ENCODE measurements at places on chromosomes 12 and 14. TPM values are rescaled to one million over a fixed set of nuclear protein-coding genes. Genes with fewer than 3 reads are reported as not detected.

The PTPRQ gene
- 0.07 TPM for polyA plus RNA-seq

- no peak for DNase-seq
Observed at GRCh38 chr12:117042862-117043261, 56.4 kb downstream of the TESC start.

GRCh38 chr12:53160000-53160399 is 20.5 kb upstream of the ZNF740 start:
- DNase-seq = no peak

DNA sequence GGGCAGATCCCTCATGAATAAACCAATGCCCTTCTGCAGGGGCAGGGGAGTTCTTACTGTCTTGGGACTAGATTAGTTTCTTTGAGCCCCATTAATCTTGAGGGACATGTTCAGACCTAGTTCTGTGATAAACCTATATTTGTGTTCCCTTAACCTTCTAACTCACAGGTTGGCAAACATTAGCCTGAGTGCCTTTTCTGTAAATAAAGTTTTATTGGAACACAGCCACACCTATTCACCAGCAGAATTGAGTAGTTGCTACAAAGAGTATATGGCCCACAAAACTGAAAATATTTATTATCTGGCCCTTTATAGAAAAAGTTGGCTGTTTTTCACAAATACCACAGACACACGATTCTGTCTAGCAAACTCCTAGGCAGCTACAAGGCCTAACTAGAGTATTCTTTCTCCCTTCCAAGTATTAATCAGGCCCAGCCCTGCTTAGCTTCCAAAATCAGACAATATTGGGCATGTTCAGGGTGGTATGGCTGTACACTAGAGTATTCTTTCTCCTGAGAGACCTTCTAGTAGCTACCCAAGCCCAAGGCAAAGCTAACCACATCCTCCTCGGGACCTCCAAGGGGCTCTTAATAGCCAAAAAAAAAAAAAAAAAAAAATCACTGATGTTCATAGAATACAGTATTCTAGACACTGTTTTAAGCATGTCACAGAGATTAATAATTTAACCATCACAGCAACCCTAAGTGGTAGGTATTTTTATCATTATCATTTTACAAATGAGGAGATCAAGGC is 199.3 kb upstream of the PWP1 start:
- DNase-seq = no peak

DNA sequence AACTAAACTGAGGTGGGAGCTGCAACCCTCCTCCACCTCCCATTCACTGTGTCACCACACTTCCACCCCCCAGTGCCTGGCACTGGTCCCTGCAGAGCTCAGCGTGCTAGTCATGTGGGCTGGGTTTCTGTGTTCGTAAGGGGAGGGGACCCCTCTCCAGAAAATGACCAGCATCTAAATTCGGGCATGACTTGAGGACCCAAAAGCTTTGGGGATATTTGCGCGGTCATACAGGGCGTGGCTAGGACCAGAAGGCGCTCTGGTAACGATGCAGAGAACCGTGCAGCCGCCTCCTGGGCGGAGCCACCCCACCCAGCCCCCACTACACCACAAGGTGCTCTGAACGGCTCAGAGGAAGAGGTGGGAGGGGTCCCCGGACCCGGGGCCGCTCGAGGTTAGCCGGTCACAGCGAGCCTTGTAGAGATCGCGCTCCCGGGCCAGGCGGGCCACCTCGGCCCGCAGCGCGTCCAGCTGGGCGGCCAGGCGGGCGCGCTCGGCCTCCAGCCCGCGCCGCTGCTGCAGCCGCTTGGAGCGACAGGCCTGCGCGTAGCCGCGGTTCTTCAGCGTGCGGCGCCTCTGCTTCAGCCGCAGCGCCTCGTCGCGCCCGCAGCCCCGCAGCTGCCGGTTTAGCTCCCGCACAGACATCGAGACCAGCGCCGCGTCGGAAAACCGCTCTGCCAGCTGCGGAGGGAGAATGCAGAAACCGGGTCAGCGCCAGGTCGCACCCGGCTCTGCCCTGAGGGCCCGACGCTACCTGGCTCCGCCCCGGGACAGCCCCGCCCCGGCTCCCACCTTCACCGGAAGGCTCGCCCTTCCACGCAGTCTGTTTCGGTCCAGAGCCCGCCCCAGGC is 9.8 kb downstream of the CPNE6 start:
- peak; percentile 58 for DNase-seq

The WNT1 gene
- polyA plus RNA-seq = not detected

DNA sequence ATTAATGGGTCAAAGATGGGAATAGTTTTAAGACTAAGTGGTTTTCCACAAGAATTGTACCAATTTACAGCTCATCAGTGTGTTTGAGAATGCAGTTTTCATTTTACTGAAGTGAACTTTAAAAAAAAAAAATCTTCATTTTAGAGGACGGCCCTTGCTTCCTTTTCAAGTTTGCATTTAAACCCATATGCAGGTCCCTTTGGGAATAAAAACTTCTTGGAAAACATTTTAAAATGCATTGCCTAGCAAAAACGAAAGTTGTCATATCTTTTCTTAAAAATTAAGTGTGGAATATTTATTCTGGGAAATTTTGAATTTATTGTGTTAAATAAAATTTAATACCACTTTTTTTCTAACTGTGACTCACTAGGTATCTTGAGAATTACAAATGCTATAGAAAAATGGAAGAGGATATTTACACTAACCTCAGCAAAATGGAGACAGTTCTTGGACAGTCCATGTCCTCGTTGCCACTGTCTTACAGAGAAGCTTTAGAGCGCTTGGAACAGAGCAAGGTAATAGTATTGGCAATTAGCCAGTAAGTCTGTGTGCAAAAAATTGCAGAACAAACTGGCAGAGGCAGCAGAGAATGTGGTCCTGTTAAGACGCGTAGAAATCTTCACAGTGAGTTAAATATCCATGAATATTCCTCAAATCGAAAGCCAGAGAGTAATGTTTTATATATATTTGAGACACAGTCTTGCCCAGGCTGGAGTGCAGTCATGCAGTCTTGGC is 209.7 kb downstream of the SYNE2 start:
- no peak for DNase-seq

DNA sequence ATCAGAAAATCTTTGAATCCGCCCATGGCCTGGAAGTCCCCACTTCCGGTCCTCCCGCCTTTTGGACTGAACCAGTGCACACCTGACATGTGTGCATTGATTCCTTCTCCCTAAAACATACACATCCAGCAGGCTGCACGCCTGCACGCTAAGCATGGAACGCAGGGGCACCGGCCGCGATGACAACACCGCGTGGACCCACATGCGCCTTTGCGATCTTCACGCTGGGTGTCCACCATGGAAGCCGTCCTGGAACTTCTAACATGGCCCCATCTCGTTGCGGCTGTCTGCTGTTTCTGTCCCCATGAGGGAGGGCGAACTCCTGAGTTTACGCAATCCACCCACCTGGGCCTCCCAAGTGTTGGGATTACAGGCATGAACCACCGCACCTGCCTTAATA is 73.7 kb downstream of the GALNT9 start:
- no peak for DNase-seq

DNA sequence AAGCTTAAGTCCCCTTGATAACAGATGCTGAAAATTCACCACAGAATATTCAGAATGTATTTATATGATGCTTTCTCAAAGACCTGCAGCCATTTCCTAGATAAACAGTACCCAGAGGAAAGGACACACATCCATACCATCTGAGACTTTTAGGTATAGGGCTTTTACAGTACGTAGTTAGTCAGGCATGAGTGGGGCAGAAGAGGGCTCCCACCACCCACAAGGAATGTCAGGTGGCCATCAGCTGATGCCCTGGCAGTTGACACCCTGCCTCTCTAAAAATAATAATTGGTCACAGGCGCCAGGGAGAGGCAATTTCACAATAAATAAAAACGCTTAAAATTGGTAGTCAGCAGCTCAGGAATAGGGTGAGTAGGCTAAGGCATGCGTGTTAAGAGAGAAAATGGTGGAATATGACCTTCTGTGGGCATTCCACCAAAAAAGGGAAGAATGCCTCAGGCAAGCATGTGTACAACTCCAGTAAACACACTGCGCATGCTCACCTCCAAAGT is 7.8 kb upstream of the TAS2R46 start:
- DNase-seq = no peak

The KERA gene
- not detected for polyA plus RNA-seq

The AICDA gene
- polyA plus RNA-seq = 0.08 TPM

GRCh38 chr14:78310272-78310671 is 140.1 kb downstream of the NRXN3 start:
- DNase-seq = no peak

DNA sequence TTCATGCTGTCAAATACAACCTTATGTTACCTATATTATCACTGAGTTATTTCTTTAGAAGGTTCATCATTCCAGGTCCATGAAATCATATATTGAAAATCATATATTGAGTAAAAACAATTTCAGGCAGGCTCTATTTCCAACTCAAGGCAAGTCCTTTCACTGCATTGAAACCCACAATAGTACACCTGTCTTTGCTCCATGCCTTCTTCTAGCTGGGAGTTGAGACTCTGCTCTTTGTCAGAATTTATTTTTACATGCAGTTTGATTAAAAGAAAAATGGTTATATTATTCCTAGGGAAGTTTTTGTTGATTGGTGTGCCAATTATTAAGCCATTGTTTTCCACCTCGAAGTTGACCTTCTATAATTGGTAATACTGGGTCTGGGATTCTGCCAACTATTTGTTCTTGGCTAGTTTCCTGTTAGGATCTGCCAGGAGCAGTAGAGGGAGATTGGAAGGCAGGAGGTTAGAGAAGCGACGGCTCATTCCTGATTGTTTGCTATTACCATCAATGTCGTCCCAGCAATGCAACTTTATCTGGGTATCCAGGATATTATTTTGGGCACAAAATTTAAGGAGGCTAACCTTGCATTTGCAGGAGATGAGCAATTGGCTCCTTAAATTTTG is 79.5 kb upstream of the MIS18BP1 start:
- peak; percentile 25 for DNase-seq

DNA sequence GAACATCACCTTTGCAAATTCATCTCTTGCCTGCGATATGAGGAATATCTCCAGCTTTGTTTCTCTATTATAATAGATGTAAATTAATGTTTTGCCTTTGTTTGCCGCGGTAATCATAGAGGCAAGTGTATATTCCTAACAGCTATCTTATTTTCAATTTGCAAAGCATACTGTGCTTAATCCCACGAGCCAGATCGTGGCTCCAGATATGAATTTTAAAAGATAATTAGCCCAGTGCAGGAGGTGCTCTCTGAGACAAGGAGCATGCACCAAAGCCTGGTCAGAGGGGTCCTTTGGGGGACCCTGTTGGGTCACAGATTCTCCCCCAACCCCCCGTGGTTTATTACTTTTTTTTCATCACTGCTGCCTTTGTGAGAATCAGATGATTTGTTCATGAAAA is 1087.5 kb downstream of the BCL11B start:
- no peak for DNase-seq

- DNase-seq = no peak
Observed at GRCh38 chr12:24425601-24425970, 476.1 kb upstream of the SOX5 start.

GRCh38 chr14:67056684-67057083 is 132.6 kb upstream of the GARIN2 start:
- peak; percentile 53 for DNase-seq

- no peak for DNase-seq
Observed at GRCh38 chr14:64249363-64249762, 44.8 kb downstream of the ESR2 start.

The CCDC38 gene
- not detected for polyA plus RNA-seq

DNA sequence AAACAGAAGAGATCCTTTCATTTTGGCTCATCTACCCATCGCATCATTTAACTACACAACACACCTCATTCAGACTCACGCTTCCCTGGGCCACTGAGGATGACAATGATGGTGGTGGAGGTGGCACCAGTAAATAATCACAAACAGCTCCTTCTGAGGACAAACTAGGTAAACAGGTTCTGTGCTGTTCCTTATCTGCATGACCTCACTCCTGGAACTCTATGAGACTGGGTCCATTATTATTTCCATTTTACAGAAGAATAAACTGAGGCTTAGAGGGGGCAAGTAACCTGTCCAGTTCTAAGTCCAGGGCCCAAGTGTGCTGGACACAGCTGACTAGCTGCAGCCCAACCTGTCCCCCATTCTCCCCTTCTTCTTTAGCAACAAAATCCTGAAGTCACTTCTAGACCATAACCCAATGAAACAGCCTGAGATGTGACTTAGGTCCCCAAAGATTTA is 50.4 kb downstream of the ITPK1 start:
- no peak for DNase-seq

DNA sequence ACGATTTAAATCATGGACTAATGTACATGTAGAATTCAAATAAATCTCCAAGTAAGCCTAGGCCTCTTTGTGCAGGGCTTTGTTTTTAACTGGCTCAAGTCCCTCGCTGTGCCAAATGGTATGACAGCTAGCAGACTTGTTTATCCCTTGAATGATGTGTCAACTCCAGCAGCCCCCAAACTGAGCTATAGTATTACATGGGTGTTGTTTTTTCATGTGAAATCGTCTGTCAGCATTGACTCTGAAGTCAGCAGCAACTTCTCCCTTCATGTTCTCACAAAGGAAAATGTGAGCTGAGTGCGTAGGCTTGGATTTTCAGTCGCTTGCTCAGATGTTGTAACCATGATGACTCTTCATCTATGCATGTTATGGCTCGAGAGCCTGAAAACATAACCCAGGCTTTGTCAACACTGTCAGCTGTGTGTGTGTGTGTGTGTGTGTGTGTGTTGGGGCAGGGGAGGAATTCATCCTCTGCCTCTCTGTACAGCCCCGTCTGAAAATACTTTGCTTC is 73.3 kb downstream of the PTHLH start:
- DNase-seq = no peak

The NPAS3 gene
- 0.46 TPM for polyA plus RNA-seq

DNA sequence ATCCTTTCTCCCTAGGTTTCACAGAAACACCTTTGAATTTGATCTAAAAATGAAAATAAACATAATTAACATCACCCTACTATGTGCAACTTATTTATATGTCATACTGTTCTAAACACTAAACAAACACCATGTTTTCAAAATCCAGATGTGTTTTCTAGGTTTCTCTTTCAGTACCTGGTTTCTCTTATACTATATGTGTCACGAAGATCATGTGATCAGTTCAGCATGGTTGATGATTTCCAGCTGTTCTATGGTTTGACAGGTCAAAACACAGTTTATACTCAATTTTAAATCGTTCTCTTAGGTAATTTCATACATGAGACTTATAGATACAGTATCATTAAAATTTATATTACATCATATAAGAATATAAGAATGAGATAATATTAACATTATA is 373.1 kb downstream of the SOX5 start:
- no peak for DNase-seq

- no peak for DNase-seq
Observed at GRCh38 chr12:105485921-105486320, 155.4 kb downstream of the C12orf75 start.

GRCh38 chr12:57205931-57206330 is 10.7 kb upstream of the NXPH4 start:
- DNase-seq = no peak

The CLEC6A gene
- not detected for polyA plus RNA-seq

DNA sequence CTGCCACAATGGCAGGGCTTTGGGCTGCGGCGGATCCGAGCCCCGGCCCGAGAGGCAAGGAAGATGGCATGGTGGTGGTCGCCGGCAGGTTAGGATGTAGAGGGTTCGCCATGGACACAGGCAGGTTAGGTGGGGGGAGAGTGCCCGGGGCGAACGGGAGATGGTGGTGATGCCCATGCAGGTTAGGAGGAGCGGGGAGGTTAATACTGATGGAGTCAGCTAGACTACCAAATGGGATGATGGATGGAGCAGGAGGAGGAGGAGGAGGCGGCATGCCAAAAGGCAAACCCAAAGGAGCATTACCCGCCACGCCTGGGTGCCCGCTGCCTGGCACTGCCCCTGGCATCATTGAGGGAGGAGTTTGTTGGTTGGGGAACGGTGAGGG is 6.2 kb downstream of the MYL6 start:
- no peak for DNase-seq

The LRIG3 gene
- polyA plus RNA-seq = 1.8 TPM

- DNase-seq = no peak
Observed at GRCh38 chr12:93460003-93460402, 7.3 kb upstream of the MRPL42 start.

- DNase-seq = no peak
Observed at GRCh38 chr12:107593713-107594381, 91.8 kb upstream of the PWP1 start.

Data from heart left ventricle (tissue), 16 donors.